ENCODE measurements at places on chromosomes 2 and 18. TPM values are rescaled to one million over a fixed set of nuclear protein-coding genes. Genes with fewer than 3 reads are reported as not detected.

The LAMA3 gene
- total RNA-seq = 0.19 TPM

The NAT8 gene
- total RNA-seq = not detected

The LIMS4 gene
- total RNA-seq = 1.1 TPM

The OTOS gene
- not detected for total RNA-seq

The ZSWIM2 gene
- not detected for total RNA-seq

The SOS1 gene
- total RNA-seq = 154 TPM

The TUBA3E gene
- total RNA-seq = not detected

The CCDC68 gene
- total RNA-seq = not detected

Data from activated naive CD8-positive, alpha-beta T cell treated with anti-CD3 and anti-CD28 coated beads, Interleukin-2, amount 10 ng/mL, durations not matched to agents 7 days and 5 days (primary cell).